ENCODE measurements at places on chromosomes 11 and 22.

- peak; percentile 92 for DNase-seq
Measured at GRCh38 chr11:10777806-10778205, 26.8 kb downstream of the CTR9 start.

DNA sequence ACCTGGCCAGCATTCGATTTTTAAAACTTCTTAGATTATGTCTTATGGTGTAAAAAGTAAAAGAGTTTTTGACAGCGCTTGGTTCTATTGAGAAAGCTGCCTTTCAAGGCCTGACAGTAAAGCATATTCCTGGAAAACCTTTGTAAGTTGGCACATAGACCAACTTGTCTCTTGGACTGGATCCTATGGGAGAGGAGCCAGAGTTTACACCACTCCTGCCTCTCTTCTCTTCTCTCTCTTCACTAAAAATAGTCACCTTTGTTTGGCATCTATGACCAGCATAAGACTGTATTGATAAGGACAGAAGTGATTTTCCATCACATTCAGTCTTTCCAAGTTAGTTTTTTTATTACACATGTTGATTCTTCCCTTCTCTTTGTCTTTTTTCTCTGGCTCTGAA, 33.7 kb downstream of the CSRP3 start:
- DNase-seq, result no peak

DNA sequence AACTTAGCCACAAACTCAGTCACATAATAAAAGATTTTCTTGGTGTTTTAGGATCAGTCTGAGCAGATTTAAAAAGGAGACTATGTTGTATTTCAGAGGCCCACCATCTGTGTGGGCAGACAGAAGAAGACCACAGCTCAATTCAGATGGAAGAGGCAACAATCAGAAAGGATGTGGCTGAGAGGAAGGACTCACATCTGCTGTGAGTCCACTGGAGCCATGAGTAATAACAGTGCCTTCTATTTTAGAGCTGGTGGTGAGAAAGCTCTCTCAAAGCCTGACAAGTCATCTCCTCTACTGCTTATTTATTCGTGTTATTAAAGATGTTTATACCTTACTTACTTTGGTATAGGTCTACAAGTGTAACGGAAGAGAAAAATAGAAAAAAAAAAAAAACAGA, 357.2 kb downstream of the OPCML start:
- no peak for DNase-seq

GRCh38 chr22:47621253-47621652, 858.8 kb downstream of the TBC1D22A start:
- DNase-seq, result no peak

- no peak for DNase-seq
Measured at GRCh38 chr11:2731130-2732125, 31.6 kb upstream of the KCNQ1OT1 start.

GRCh38 chr22:22789233-22789921, 98.2 kb upstream of the IGLL5 start:
- no peak for DNase-seq

DNA sequence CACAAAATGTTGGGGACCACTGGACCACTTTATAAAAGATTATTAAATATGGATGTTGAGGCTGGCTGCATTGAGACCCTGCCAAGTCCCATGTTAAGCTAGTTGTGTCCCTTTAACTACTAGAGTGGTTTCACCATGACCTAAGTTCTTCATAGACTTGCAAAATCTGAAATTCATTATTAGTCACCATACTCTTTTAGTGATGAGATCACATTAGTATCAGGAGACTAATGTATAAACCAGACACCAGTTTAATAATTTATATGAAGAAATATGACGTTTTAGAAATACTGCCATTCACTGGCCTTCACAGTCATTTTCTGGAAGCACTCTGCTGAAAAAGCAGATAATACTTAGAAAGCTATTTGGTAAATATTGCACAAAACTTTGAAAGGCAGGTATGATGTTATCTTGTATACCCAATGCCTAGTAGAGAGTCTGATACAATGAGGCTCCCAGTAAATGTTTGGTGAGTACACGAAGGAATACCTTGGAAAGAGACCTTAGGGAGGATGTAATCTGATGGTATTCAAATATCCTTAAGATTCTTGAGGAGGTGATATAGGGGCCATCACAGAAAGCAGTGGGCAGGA, 728.2 kb upstream of the ANO5 start:
- DNase-seq, result no peak

DNA sequence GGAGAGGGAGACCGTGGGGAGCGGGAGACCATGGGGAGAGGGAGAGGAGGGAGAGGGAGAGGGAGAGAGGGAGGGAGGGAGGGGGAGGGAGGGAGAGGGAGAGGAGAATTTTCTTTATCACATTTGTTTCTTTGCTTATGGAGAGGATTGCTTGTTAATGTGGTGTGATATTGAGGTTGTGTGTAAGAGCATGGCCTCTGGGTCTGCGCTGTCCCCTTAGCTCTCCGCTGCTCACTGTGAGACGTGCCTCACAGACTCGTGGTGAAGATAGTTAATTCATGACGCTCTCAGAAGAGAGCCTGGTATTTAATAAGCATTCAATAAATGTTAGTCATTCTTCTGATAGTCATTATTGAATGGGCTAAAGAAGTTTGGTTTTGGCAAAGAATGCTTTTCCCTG, 26.2 kb downstream of the PPFIA1 start:
- no peak for DNase-seq

GRCh38 chr11:67288452-67289225, 464 bp upstream of the ANKRD13D start:
- DNase-seq, result peak; percentile 95

DNA sequence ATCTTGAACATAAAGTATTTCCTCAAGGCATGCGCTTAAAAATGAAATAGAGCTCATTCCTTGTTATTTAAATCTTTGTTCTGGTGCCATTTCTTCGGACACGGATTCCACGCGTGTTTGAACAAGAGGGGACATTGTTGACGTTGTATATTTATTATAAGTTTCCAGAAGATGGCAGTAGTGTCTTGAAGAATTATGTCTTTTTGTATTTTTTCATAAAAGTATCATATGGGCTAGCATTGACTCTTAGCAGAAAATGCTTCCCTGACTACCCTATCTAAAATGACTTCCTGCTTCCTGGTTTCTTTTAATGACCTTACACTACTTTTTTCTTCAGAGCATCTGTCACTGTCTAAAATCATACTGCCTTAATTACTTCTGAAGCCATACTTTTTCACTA, 20.4 kb downstream of the BIRC2 start:
- peak; percentile 58 for DNase-seq

GRCh38 chr11:109027851-109028250, 363.0 kb downstream of the DDX10 start:
- DNase-seq, result no peak

DNA sequence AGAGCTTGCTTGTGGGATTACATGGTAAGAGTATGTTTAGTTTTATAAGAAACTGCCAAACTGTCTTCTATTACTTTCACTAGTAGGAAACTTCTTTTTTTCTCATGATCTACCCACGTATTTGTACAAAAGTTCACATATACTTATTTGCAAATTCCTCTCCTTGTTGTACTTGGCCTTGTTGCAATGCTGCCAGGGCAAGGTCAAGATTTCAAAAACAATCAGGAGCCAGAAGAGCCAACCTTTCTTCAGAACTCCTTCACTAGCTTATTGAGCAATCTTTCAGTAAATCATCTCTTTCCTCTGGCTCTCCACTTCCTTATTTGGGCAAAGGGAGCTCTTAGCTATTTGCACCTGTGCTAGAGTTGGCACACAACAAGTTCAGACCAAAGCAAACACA, 9.7 kb downstream of the SRSF8 start:
- DNase-seq, result peak; percentile 27

- DNase-seq, result no peak
Measured at GRCh38 chr11:111629499-111629898, 27.2 kb downstream of the SIK2 start.

- no peak for DNase-seq
Measured at GRCh38 chr22:33110562-33111163, 52.5 kb upstream of the SYN3 start.

- no peak for DNase-seq
Measured at GRCh38 chr11:79060081-79060953, 380.5 kb downstream of the TENM4 start.

DNA sequence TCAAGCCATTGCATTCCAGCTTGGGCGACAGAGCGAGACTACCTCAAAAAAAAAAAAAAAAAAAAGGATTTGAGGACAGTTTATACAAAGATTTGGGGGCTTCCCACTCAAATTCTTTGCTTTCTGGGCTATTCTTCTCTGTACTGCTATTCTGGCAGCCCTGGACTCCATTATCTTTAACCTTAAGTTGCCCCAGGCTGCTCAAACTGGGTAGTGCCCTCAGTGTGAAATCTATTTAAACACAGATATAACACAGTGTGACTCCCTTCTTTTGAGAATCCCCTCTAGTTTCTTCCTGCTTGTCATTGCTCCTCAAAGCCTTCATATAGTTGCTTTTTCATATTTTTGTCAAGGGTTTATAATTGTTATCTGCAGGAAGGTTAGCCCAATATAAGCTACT, 49.5 kb upstream of the WEE1 start:
- no peak for DNase-seq

GRCh38 chr11:112794331-112794846, 166.8 kb upstream of the NCAM1 start:
- DNase-seq, result no peak

DNA sequence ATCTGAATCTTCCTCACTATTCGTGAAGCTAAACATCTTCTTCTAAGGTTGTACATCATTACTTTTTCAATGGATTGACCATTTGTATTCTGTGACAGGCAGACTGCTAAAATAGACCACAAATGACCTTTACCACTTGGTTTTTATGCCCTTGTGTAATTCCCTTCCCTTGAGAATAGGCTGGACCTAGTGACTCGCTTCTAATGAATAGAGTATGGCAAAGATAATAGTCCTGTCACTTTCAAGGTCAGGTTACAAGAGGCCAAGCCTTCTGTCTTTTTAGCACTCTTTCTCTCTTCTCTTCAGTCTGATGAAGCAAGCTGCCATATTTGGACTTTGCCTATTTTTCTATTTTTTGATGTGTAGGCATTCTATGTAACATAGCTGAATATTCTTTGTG, 492.9 kb downstream of the SOX6 start:
- no peak for DNase-seq

DNA sequence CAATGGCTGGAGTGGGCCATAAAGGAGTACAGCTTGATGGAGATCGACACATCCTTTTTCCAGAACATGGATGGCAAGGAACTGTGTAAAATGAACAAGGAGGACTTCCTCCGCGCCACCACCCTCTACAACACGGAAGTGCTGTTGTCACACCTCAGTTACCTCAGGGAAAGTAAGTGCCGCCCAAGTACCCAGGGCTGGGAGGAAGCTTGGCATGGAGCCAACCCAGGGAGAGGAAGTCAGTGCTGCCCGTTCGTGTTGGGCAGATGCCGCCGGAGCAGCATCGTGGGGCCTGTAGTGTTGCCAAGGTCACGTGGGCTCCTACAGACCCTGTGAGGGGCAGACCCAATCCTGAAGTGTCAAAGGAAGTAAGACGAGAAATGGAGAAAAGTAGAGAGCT, 78.9 kb downstream of the FLI1 start:
- no peak for DNase-seq

- DNase-seq, result no peak
Measured at GRCh38 chr11:119692540-119692820, 36.5 kb downstream of the NECTIN1 start.

- DNase-seq, result no peak
Measured at GRCh38 chr22:26236991-26237390, 67.7 kb downstream of the SEZ6L start.

- no peak for DNase-seq
Measured at GRCh38 chr11:46356924-46357482, 9.7 kb downstream of the DGKZ start.

- DNase-seq, result no peak
Measured at GRCh38 chr11:120181376-120181975, 29.4 kb upstream of the OAF start.

DNA sequence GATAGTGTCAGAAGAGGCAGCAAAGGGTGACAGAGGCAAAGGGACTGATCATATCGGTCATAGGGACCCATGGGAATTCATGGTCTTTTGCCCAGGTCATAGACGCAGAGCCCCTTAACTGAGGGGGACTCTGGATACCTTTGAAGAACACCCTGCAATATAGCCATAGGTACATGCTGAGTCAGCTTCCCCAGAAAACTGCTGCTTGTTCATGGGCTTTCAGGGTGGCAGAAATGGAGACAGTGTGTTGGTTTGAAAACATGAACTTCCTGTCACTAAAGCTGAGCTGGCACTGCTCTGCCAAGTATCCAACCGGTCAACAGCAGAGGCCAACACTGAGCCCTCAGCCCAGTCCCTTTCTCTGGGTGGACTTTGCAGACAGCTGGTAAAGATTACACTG, 114.2 kb downstream of the EFCAB6 start:
- no peak for DNase-seq

Data from Kasumi-1 (cell line).